H4 (cell line): ENCODE measurements at places on chromosomes 6 and 20.

DNA sequence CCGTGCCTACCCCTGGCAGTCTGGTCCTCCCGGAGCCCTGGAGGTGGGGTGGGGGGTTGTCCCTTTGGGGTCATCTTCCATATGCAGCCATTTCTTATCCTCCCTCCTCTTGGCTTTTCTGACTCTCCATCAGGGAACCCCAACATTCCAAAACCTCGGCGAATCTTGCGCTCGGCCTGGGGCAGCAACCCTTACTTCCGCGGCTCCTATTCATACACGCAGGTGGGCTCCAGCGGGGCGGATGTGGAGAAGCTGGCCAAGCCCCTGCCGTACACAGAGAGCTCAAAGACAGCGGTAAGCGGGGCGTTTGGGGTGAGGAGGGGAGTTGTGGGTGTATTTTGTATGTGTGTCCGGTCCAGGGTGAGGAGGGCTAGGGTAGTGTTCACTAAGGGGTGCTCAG lies 168.0 kb upstream of the RNF24 start:
- DNase-seq: no peak

- DNase-seq: no peak
Measured at GRCh38 chr6:116015561-116015960, 45.1 kb downstream of the FRK start.

- no peak for DNase-seq
Measured at GRCh38 chr6:77561768-77562314, 91.0 kb upstream of the MEI4 start.

GRCh38 chr6:116847227-116847626 lies 18.3 kb upstream of the GPRC6A start:
- DNase-seq: peak; percentile 8

DNA sequence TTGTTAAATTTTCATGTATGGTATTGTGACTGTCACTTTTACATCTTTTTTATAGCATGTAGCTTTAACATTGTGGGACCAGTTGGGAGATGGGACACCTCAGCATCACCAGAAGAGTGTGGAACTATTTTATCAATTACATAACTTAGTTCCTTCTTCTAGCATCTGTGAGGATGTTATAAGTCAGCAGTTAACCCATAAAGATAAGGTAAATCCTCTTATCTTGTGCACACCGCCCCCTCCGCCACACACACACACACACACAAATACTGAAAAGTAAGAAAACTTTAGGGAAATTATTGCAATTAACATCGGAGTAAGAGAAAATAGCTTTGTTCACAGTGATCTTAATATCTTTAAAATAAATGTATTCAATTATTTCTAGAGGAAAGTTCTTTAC lies 60.9 kb downstream of the PGM3 start:
- DNase-seq: no peak
